ENCODE measurements at places on chromosomes 13 and 19.
A peak's percentile ranks its signal among the peaks of the same experiment; 100 is the strongest.

DNA sequence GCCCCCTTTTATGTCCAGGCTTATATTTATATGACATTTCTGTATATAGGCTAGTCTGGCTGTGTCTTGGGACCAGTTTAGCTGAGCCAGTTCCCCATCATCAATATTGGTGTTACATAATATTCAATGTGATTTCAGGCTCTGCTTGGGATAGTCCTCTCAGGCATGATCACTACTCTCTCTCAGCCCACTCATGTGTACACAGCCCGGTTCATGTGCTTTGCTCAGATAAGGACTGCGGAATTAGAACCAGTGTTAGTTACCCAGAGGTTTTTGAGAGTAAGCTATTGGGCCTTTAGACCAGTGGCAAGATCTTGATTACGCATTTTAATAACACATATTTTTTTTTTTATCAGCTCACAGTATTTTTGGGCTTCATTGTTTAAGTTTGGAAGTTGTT, 219.9 kb downstream of the GPC5 start:
- DNase-seq = no peak

- DNase-seq = no peak
These were observed 100.4 kb downstream of the RFC3 start for GRCh38 chr13:33918199-33918932.

DNA sequence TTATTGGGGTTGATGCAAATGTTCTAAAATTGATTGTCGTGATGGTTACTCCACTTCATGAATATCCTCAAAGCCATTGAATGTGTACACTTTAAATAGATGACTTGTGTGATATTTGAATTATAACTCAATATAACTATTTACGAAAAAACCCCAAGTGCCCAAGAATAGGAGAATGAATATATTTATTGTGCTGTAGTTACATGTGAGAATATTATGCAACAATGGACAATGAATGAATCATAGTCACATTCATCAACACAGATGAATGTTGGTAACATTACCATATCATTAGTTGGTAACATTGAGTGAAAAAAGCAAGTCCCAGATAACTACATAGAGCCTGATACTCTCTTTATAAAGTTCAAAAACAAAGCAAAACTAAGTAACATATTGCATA, 127.8 kb upstream of the UBL3 start:
- DNase-seq = no peak

DNA sequence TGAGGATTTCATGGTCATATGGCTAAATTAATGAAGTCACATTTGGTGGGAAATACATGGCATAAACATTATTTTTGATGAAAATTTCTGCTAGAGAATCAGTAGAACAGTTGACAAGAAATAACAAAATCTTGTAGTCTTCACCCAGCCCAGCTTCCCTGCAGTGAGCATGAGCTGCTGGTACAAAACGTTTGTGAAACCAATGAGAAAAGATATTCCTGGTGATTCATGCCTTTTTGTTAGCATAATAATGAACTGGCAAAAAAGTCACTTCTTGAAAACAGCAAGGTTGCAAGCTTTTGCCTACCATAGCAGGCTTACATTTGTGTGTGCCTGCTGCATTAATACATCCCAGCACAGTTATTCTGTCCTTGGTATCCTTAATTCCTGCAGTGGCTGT, 475.9 kb upstream of the HTR2A start:
- no peak for DNase-seq

- no peak for DNase-seq
These were observed 1.6 kb downstream of the MYH14 start for GRCh38 chr19:50204811-50205675.

DNA sequence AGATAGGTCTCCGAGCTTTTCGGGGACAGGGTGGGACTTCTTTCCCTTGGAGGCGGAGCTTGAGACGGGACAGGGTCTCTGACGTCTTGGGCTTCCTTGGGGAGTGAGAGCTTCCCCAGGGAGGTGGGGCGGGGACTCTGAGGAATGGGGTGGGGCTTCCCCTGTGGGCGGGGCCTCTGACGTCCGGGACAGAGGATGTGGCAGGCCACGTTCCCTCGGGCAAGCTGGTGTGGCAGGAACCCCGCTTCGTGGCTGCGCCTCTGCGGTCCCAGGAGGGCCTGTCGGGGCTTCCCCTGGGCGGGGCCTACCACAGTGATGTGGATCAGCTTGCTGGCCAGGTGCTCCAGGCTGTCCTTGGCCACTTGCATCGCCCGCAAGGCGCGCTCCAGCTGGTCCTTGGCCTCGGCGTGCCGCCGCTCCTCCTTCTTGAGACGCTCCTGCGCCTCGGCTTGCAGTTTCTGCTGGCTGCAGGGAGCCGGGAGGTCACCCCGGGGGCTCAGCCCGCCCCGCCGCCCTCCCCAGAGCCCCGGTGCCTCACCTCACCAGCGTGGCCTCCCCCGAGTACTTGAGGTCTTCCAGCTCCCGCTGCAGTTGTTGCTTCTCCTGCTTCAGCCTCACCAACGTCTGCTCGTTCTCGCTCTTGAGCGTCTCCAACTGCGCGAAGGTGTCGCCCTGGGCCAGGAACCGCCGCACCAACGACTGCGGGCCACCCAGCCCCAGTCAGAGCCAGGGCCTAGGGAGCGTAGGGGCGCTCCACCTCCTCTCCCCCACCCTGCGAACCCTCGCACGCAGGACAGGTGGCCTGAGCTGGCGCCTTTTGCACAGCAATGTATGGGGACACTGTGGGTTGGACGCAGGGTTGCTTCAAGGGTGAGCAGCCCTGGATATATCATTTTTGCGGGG, 3.3 kb upstream of the RGL3 start:
- DNase-seq = peak; percentile 23

- no peak for DNase-seq
These were observed 214.0 kb upstream of the SOX1 start for GRCh38 chr13:111852725-111853518.

DNA sequence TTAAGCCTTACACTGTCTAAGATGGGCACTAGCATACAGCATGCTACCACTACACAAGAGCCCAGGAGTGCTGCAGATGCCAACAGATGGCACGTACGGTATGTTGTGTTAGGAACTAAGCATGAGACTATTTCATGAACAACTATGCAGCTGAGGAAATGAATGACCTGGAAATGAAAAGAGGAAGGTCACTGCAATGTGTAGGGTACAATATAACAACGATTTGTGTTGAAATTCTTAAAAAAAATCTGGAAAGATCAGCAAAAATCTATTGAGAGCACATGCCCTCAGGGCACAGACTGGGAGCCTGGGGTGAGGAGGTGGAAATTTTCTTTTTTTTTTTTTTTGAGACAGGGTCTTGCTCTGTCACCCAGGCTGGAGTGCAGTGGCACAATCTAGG, 14.4 kb downstream of the HAUS8 start:
- no peak for DNase-seq

DNA sequence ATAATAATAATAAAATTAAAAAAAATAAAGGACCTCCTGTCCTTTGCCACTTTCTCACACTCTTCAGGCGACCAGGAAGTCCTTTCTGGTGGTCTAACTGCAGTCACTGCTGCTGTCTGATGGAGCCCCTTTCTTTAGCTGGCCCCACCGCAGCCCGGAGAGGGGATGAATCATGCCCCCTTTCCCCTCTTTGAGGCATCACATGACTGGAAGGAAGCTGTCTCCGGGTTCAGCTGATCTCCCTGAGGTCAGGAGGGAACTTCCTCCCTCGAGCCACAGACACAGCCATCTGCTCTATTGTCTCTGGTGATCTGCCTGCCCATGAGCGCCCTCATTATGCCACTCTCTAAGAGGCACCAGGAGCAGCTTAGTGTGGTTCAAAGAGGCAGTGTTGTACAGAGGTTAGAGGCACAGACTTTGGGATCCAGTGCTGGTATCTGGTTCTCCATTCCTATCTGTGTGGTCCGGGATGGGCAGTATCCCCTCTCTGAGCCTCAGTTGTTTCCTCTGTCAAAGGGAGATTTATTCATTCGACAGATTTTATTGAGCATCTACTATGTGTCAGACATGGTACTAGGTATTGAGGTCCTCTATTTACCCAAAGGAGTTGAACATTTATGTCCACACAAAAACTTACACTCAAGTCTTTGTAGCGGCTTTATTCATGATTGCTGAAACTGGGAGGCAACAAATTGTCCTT, 30.0 kb downstream of the VAV1 start:
- DNase-seq = peak; percentile 98

DNA sequence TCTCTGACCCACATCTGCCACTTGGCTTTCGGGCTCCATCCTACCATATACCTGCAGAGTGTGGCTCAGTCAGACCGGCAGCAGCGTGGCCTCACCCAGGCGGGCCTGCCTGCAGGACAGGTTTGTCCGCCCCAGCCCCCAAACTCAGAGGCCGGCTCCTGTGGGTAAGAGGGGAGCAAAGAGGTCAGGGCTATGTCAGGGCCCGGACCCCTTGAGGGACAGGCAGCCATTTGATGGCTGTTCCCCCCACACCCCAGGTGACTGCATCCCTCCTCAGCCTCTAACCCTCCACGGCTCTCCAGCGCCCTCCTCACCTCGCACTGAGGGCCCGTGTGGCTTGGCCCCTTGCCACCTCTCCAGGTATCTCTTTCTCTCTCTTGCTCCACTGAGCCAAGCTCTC, 12.3 kb upstream of the ZBTB32 start:
- no peak for DNase-seq

GRCh38 chr13:107960301-107960700, 255.0 kb downstream of the LIG4 start:
- no peak for DNase-seq

GRCh38 chr19:39582442-39582841, 19.9 kb upstream of the LGALS13 start:
- no peak for DNase-seq

GRCh38 chr19:2805261-2805900, 14.3 kb upstream of the ZNF554 start:
- DNase-seq = no peak

GRCh38 chr19:48568345-48568886, 16.4 kb downstream of the SULT2B1 start:
- DNase-seq = peak; percentile 24

GRCh38 chr13:80783926-80784565, 443.1 kb upstream of the SPRY2 start:
- no peak for DNase-seq

- no peak for DNase-seq
These were observed 49.0 kb upstream of the POMP start for GRCh38 chr13:28609926-28610325.

Data from Kasumi-1 (cell line).